Activated CD4-positive, CD25-positive, alpha-beta regulatory T cell treated with anti-CD3 and anti-CD28 coated beads, Interleukin-2, amount 50 U/mL, for 72 hours (primary cell): ENCODE measurements at places on chromosomes 7 and 10.
A peak's percentile ranks its signal among the peaks of the same experiment; 100 is the strongest.

DNA sequence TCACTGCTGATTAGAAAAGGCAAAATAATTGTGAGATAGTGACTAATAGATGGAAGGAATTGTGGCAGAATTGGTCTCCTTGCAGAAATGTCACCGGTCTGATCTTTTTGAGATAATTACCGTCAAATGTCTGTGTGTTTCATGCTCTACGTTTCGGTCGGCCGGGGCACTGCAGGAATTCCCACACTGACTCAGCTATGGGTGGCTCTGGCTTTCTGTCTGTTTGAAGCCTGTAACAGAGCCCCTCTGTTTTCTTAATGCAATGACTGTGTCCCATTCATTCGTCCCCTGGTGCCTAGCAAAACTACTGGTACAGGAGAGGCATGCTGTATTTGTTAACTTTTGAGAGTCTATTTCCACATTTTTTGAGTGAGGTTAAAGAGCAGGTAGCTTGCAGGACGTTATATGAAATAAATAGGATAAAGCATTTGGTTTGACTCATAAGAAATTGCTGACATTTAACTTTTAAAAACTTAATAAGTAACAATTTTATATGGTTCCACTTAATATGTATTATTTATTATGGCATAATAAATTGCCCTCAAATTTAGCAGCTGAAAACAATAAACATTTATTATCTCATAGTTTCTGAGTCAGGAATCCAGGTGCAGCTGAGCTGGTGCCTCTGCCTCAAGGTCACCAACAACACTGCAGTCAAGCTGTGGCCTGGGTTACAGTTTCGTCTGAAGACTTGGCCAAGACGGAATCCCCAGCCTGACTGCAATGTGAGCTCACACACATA lies 53.3 kb upstream of the CTBP2 start:
- DNase-seq = no peak

- no peak for DNase-seq
These were observed 12.7 kb downstream of the CUL1 start for GRCh38 chr7:148711191-148712102.

GRCh38 chr7:100100420-100101015 lies 679 bp downstream of the MCM7 start:
- peak; percentile 87 for DNase-seq

GRCh38 chr7:43467406-43467805 lies 115.5 kb upstream of the STK17A start:
- DNase-seq = no peak

DNA sequence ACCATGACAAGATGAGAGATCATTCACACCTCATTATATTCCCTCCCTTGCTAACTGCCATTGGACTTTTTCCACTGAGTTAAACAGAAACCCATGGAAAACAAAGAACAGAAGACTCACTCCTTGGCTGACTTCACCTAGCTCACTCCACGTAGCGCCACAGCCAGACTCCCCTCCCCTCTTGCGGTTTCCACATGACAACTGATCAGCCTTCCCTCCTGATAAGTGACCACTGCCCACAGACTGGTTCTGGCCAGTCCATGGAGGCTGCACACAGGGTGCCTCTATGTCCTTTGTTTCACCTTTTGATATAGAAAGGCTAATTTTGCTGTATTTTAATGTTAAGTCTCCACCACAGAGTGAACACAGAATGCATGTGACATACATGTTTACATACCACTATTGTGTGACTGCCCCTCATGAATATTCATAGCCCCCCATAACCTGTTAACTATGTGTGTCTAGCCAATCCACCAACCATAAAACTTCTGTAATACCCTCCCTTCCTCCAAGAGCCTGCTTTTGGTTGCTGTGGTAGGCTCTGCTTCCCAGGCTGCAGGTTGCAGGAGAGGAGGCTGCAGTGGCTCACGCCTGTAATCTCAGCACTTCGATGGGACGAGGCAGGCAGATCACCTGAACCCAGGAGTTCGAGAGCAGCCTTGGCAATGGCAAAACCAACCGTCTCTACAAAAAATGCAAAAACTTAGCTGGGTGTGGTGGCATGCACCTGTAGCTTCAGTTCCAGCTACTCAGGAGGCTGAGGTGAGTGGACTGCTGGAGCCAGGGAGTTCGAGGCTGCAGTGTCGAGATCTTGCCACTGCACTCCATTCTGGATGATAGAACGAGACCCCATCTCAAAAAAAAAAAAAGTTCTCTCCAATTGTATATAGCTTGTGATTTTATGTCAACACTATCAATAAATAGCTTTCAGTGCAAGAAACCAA lies 10.0 kb upstream of the IFIT5 start:
- no peak for DNase-seq

DNA sequence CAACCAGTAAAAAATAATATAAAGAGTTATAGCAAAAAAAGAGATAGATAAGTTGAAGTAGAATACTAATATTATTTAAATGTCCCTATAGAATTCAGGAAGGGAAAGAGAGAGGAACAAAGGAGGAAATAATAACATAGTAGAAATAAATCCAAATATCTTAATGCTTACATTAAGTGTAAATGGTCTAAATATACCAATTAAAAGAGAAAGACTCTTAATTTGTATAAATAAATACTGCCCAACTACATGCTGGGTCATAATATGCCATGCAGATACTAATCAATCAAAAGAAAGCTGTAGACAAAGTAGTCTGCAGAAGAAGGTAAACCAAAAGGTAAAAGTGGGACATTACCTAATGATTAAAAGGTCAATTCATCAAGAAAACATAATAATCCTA lies 43.3 kb upstream of the VIPR2 start:
- DNase-seq = no peak

- no peak for DNase-seq
These were observed 57.6 kb downstream of the CDH23 start for GRCh38 chr10:71454347-71454746.

GRCh38 chr10:117078168-117078837 lies 59.8 kb downstream of the VAX1 start:
- no peak for DNase-seq

- DNase-seq = no peak
These were observed 1.0 kb downstream of the ATE1 start for GRCh38 chr10:121926671-121927317.

DNA sequence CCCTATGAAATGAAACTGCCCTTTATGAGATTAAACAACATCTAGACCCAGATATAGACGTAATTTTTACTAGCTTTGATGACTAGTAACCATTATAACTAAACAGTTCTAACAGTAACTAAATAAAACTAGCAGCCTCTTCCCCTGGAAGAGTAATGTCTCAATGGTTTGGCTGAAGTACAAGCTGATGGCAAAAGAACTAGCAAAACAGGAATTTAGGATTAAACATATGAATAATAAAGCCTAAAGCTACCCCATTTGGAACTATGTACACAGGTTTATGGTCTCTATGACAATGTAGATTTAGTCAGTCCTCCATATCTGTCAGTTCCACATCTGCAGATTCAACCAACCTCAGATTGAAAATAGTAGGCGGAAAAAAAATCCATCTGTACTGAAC lies 6.4 kb downstream of the DPY19L1 start:
- DNase-seq = no peak

DNA sequence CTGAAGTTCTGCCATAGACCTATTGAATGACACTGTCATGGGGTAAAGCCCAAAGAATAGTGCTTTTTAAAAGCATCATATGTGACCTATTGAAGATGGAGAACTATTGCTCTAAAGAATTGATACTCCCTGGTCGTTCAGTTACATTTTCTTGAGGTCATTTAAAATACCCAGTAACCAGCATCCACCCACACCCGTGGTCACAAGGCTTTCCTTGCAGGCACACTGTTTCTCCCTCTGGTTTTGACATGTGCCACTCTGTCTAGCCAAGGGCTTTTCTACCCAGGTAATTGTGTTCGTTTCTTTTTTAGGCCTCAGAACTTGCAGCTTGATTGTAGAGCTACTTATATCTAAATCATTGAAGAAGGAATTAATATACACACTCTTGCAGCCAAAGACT lies 68.3 kb upstream of the LYZL2 start:
- DNase-seq = no peak

DNA sequence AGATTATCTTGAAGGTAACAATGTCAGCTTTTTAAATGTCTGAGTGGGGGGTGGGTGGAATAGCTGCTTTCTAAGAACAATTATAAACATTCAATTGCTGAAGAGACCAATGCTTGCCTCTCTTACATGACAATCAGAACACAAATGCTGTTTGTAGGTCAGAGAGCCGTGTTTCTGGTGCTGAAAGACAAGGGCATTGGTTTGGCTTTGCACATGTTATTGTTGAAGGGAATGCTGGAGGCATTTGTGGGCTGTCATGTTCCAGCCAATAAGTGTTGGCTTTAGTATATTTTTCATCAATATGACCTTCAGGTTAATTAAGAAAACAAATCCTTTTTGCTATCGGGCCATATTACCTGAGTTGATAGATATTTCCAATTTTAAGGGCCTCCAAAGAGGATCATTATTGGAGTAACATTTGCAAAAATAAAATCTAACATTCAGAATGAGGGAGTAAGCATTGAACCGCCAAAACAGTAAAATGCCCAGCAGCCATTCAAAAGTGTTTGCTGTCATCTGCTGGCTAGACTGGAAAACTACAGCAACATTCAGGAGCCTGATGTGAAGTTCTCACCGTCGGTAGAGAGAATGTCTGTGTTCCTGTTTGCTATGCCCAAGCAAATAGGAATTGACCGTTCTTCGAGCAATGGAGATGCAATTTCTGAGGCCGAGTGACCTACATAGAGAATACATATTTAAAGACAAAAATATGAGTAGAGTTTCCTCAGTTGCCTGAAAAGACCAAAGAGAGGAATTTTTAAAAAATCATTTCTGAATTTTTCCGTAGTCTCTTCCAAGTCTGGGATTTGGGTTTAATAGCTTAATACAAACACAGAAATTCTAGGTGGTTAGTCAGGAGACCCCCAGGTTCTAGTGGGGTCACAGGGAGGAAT lies 118.9 kb downstream of the APBB1IP start:
- DNase-seq = no peak

DNA sequence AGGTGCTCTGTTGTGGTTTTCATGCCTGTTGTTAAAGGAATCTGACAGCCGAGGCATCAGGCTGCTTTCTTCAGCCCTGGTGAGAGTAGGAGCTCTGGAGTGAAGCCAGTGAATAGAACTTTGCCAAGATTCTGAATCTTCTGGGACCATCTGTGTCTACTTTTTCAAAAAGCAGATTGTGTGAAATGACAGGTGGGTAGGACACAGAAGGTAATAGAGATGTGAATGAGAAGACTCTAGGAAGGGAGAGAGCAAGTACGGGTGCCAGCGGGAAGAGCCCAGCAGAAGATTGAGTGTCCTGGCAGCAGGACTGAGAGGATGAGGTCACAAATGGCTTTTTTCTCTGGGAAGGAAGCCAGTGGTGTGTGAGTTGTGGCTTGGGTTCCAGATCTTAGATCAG lies 429.2 kb downstream of the SDK1 start:
- no peak for DNase-seq

DNA sequence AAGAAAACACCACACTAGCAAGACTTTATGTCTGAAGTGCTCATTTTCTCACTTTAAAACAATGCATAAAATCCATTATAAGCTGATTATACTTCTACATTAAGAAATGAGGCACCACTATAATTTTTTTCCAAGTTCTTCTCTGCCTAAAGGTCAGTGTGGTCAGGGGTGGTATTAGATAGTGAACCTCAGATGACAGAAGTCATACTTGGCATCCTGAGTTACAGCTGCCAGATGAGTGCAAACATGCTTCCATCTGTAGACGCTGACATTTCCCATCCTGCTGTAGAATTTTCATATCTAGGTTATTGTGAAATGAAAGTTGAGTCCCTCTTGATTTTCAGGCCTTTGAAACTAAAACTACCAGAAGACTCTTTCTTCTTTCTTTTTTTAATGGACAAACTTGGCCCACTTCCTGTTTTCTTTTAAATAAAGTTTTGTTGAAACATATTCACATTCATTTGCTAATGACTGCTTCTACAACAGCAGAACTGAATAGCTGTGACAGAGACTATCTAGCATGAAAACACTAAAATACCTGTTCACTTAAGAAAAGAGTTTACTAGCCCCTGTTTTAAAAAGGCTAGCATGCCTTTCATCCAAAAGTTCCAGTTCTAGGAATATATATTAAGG lies 900.8 kb downstream of the XPNPEP1 start:
- no peak for DNase-seq

DNA sequence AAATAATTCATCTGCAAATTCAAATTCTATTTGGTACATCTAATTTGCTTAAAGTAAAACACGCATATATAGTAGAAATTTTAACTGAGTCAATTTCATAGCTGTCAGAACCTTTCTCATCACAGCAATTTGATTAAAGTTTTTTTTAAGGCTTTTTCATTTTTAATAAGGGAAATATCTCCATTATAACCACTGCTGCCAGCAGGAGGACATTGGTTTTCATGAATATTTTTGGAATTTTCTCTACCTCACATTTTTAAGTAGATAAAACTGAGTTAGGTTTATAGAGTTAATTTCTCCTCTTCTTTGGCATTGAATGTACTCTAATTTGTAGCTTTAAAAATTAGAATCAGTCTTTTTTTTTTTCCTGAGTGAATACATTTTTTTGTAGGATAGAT lies 82.2 kb downstream of the ST7 start:
- no peak for DNase-seq

DNA sequence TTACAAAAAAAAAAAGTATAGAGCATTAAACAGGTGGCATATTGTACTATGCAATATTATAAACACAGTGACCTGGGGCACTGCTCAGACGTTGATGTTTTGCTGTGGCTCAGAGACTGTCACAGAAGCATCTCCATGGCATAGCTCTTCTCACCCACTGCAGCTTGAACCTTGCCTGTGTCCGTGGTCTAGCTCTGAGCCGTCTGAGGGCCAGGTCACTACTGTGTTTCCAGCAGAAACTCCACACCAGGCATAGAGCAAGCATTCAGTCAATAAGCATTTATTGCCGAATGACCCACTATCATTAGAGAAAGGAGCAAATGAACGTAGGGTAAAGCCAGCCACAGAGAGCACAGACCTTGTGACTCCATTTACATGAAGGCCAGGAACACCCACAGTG lies 443.2 kb upstream of the FOXK1 start:
- no peak for DNase-seq

DNA sequence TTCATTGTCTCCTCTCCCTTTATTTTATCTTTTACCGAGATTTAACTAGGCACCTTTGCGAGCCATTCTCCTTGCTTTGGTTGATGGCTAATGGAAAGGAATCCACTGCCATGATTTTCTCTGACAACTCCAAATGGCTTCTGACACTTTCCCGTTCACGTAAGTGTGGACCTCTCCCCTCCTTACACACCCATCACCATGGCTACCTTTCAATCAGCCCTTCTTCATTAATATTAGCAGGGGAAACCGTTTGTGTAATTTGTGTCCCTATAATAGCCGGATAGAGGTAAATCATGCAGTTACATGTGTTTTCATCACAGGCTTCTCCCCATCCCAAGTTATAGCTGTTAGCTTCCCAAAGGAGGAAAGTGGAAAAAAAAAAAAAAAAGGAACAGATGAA lies 767.3 kb downstream of the MAGI2 start:
- DNase-seq = no peak

- no peak for DNase-seq
These were observed 75.6 kb downstream of the CCDC6 start for GRCh38 chr10:59830601-59831259.

GRCh38 chr10:90924552-90924951 lies 3.7 kb upstream of the ANKRD1 start:
- DNase-seq = no peak

GRCh38 chr10:116069856-116070255 lies 203.2 kb downstream of the GFRA1 start:
- DNase-seq = no peak

- DNase-seq = no peak
These were observed 64.8 kb downstream of the ABLIM1 start for GRCh38 chr10:114593240-114593792.
